ENCODE measurements at places on chromosomes 3 and 15.

- DNase-seq: peak; percentile 30
These were observed 19.5 kb downstream of the TKT start for GRCh38 chr3:53236112-53236841.

DNA sequence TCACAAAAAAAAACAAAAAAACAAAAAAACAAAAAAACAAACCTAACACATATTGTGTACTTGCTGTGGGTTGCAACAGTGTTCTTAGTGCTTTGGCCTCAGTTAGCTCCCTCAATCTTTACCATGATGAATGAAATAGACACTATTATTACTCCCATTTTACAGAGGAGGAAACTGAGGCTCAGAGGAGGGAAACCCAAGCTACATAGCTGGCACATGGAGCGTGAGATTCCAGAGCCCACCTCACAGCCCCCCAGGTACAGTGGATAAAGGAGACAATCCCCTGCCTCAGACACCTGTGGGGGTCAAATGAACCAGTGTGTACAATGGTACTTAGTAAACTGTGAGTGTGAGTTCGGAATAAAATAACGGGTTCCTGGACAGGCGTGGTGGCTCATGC lies 104.9 kb upstream of the SMAD3 start:
- no peak for DNase-seq

- no peak for DNase-seq
These were observed 10.0 kb upstream of the PAQR5 start for GRCh38 chr15:69288531-69289341.

DNA sequence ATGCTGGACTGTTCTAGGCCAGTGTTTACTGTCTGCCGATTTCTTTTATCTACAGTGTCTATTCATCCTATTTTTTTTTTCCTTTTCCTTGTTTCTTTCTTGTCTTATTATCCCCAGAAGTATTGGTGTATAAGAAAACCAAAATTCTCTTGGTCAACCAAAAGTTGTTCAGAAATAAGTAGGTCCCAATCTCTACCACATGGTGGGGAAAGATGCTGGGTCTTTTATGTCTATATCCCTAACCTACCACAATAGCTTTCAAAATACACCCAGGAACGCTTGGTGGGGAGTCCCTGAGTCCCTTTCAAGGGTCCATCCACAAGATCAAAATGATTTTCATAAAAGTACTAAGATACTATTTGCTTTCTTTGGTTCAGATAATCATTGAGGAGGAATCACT lies 225.6 kb downstream of the CLSTN2 start:
- DNase-seq: no peak

GRCh38 chr3:185820973-185821758 lies 3.7 kb downstream of the IGF2BP2 start:
- DNase-seq: no peak

Measured in CD4-positive, alpha-beta T cell treated with Interleukin-15 for 1 hour (primary cell).